Activated CD4-positive, alpha-beta T cell treated with anti-CD3 and anti-CD28 coated beads, Interleukin-2, amount 10 ng/mL, durations not matched to agents 24 days and 14 days (primary cell): ENCODE measurements at places on chromosomes 3 and 15. TPM values are rescaled to one million over a fixed set of nuclear protein-coding genes. Genes with fewer than 3 reads are reported as not detected.
A peak's percentile ranks its signal among the peaks of the same experiment; 100 is the strongest.

GRCh38 chr3:141326123-141326522 lies 42.2 kb upstream of the ZBTB38 start:
- H3K4me1 ChIP-seq, result peaks cover 13% of the 10 kb centered on the region
- H3K27ac ChIP-seq, result no peak overlapping the region
- no peak overlapping the region for H3K4me3 ChIP-seq
- no peaks in the 10 kb centered on the region for H3K36me3 ChIP-seq
- H3K27me3 ChIP-seq, result no peaks in the 10 kb centered on the region
- DNase-seq, result no peak

DNA sequence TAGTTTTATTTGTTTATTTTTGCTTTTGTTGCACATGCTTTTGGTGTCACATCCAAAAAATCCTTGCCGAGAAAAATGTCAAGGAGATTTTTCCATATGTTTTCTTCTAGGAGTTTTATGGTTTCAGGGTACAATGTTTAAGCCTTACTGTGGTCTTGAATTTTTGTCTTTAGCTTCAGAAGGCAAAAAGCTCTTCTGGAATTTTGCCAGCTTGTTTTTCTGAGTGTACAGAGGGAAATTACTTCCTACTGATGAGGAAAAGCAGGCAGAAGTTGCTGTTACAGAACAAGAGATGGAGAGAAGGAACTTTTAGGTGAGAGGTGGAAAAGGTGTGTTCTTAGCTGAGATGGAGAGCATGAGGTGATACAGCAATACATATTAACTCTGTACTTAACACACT lies 59.6 kb downstream of the UBE2E2 start:
- H3K4me3 ChIP-seq, result no peak overlapping the region
- no peaks in the 10 kb centered on the region for H3K36me3 ChIP-seq
- H3K27ac ChIP-seq, result no peak overlapping the region
- no peaks in the 10 kb centered on the region for H3K4me1 ChIP-seq
- no peak for DNase-seq

GRCh38 chr3:143465666-143466065 lies 346.1 kb downstream of the CHST2 start:
- no peak for DNase-seq
- H3K27ac ChIP-seq, result no peak overlapping the region
- H3K4me3 ChIP-seq, result no peak overlapping the region
- no peaks in the 10 kb centered on the region for H3K27me3 ChIP-seq
- no peaks in the 10 kb centered on the region for H3K36me3 ChIP-seq
- H3K4me1 ChIP-seq, result no peaks in the 10 kb centered on the region

GRCh38 chr3:184771301-184772127 lies 40.5 kb upstream of the VPS8 start:
- peaks cover 4% of the 10 kb centered on the region for H3K4me1 ChIP-seq
- no peaks in the 10 kb centered on the region for H3K36me3 ChIP-seq
- H3K4me3 ChIP-seq, result no peak overlapping the region

DNA sequence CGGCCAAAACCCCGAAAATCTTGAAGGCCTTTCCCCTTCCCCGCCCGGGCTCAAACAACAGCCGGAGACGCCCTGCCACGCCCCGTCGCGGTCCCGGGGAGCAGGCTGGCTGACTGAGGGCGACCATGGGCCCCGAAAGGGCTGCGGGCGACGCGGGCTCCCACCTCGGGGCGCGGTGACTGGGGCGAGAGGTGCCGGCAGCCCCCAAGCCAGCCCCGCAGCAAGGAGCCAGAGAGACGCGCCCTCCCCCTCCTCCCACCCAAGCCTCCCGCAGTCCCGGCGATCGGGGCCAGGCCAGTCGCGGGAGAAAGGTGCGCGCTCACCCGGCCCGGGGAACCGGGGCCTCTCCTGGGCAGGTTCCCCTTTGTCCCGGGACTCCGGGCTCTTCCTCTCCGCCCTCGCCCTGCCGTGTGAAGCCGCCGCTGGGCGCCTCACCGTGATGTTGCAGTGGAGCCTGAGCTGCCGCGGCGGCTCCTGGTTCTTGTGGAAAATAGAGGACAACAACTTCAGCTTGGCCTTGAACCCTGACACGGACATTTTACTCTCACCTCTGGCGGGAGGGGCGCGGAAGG lies 30.6 kb upstream of the ZSCAN2 start:
- peaks cover 2% of the 10 kb centered on the region for H3K36me3 ChIP-seq
- peak; percentile 90 for DNase-seq
- peak overlapping the region; percentile 82 for H3K4me3 ChIP-seq
- peaks cover 13% of the 10 kb centered on the region for H3K4me1 ChIP-seq
- H3K27ac ChIP-seq, result peak overlapping the region; percentile 93
- H3K27me3 ChIP-seq, result no peaks in the 10 kb centered on the region

DNA sequence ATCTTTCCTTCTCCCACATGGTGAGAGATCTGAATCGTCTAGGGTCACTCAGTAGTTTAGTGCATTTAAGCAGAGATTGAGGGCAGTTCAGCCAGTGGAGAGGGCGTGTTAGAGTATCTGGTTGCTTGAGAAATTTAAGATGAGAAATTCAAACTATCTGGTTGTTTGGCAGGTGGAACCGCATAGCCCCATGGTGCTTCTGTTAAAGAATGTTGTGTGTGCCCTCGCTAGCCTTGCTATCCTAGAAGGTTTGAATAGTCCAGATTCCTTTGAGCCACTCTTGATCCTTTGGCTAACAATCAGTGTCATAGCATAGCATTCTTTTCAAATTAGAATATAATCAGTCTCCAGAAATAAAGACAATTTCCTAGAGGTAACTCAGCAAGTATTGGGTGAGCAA lies 32.1 kb downstream of the ABHD17C start:
- DNase-seq, result no peak
- H3K27ac ChIP-seq, result no peak overlapping the region
- no peak overlapping the region for H3K4me3 ChIP-seq
- H3K4me1 ChIP-seq, result no peaks in the 10 kb centered on the region
- H3K27me3 ChIP-seq, result no peaks in the 10 kb centered on the region

DNA sequence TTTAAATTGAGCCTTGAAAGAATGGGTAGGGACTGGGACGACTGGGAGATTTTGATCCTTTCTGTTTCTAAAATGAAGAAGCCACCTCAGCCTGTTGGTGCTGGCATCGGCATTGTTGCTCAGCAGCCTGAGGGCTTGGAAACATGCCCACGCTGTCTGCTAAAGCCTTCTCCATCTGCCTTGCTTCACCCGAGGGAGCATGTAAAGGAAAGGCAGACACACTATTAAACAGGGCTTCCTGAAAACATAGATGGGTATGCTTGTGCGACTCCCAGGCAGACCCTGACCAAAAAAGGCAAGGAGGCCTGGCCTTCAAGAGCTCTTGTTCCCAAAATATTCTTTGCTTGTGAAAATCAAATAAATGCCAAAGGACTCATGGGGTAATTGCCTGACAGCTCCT lies 84.2 kb upstream of the SLC4A7 start:
- H3K4me1 ChIP-seq, result no peaks in the 10 kb centered on the region
- H3K27ac ChIP-seq, result no peak overlapping the region
- no peaks in the 10 kb centered on the region for H3K27me3 ChIP-seq
- no peak for DNase-seq
- H3K36me3 ChIP-seq, result no peaks in the 10 kb centered on the region
- no peak overlapping the region for H3K4me3 ChIP-seq

The CRTAP gene
- 33.1 and 34.2 TPM in 2 replicates for total RNA-seq
